ENCODE measurements at places on chromosomes 1 and 21.

- DNase-seq = no peak
These were observed 20.4 kb upstream of the SRSF4 start for GRCh38 chr1:29202053-29202452.

DNA sequence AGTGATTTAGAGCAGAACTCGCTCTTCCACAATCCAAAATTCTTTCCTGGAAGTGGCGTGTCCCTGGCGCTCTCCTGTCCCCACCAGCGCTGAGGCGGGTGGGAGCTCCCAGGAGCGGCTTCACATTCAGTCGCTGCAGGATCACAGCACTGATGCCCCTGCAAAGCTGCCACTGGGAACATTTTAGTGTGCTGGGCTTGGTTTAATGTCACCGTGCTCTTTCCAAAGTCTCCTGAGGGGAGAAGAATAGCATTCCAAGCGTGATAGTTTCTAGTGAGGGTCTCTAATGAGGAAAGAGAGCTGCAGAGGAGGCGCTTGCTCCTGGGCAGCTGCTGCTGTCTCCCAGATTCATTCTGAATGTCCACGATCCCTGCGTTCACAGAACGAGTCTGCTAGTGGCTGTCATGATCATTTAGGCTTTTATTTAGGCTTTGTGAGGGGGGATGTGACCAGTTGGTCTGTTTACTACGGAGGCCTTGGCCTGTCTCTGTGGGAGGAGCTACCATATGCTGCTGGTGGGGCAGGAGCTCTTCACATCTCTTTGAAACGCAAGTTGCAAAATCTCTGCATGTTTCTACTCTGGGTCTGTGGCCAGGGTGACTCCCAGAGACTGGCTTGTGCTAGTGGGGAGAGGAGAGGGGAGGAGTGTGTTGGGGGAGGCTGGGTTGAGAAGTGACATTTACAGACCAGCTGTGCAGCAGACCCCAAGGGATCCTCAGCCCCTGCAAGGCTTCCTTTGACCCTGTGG, 23.4 kb downstream of the OLFML3 start:
- no peak for DNase-seq

- no peak for DNase-seq
These were observed 29.9 kb upstream of the CTBS start for GRCh38 chr1:84603941-84604830.

- DNase-seq = no peak
These were observed 269.0 kb upstream of the C1orf87 start for GRCh38 chr1:60342569-60342968.

DNA sequence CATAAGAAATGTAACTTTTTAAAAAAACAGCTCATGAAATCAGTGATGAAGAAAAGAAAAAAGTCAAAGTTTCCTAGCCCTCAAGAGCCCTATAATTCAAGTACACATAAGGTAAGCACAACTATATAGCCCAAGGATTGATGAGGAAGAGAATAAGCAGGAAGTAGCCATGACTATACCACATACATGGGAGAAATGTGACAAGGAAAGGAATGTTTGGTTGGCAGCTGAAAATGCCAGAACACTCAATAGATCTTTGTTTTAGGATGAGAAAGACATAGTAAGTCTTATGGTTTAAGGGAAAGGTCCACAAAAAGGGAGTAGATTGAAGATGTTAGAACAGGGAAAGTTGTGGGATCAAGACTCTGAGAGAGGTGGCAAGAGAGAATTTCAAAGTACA, 5.7 kb downstream of the DOCK7 start:
- DNase-seq = no peak

- no peak for DNase-seq
These were observed 35.3 kb upstream of the FCER1A start for GRCh38 chr1:159266832-159267231.
